ENCODE measurements at places on chromosomes 5 and 9.

DNA sequence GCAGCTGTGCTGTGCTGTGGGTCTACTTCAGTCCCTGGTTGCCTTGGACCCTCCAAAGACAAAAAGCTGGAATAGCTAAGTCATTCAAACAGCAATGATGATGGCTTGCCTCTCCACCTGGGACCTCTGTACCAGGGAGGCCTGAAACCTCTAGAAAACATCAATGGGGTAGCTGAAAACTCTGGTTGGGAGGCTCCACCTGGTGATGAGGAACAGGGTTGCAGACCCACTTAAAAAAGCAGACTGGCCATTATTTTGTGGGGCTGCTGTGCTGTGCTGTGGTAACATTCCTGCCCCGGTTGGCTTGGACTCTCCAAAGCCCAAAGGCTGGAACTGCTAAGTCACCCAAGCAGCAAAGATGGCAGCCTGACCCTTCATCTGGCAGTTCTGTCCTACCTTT, 839.3 kb upstream of the ARRDC3 start:
- no peak for DNase-seq

GRCh38 chr5:148843510-148844318, 17.3 kb downstream of the ADRB2 start:
- no peak for DNase-seq

DNA sequence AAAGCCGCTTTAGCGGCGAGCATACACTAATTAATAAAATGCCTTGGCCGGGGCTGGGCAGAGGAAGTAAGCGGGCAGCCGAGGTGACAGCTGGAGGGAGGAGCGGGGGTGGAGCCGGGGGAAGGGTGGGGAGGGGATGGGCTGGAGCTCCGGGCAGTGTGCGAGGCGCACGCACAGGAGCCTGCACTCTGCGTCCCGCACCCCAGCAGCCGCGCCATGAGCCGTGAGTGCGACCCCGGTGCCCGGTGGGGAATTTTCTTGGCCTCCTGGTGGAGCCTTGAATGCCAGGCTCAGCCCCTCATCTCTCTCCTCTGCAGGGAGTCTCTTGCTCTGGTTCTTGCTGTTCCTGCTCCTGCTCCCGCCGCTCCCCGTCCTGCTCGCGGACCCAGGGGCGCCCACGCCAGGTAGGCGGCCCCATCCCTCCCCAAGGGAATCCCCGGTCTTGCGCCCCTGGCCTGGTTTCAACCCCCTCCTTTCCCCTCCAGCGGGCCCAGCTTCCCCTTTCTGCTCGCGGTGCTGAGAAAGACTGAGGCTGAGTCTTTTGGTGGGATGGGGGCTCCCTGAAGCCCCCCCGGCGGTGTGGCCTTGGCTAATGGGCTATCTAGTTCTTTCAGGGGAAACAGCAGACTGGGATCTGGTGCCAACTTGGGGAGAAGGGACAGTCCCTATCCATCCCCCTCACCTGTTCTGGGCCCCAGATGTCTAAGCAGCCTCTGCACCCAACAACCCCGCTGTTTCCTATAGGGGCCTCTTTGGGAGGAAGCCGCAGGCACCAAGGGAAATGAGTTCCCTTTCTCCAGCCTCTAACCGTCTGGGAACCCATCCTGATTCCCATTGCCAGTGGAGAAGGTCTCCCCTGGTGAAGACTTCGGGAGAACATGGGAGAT, at the start of gene PTGS1:
Gene PTGS1, plus strand, starts transcription at position 156 of the 887 bp plus-strand sequence. Its CDS starts 61 bp downstream, at position 217.
- no peak for DNase-seq

DNA sequence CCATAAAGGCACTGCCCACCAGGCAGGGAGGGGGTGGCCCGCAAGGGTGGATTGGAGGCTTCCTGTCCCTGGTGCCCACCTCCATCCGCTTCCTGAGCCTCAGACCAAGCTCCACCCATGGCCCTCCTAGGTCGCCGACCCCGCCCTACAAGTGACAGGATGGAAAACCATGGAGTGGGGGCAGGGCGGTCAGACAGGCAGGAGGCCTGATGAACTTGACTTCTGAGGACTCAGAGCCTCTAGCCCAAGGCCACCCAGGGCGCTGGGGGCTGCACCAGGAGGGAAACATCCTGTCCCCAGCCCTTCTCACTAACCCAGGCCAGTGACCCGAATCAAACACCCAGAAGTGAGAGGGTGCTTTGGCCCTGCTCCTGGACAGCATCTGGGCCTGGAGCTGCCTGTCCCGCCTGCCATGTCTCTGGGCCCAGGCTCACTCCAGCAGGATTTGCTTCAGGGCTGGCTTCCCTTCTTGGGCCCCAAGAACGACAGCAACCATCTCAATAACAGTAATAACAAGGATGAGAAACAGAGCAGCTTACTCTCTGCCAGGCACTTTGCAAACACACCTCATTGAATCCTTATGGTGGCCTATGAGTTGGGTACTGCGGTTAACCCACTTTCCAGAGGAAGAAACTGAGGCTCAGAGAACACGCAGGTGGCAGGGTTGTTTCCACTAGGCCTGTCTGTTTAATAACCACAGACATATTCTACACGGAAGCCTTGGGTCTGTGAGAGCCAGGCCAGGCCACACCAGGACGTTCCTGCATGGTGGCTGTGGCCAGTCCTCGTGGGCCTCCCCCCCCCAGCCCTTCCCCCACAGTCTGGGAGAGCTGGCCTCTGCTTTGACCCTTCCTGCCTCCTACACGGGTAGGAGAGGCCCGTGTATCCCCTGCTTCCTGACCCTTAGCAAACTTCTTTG, 4.4 kb upstream of the ST6GALNAC6 start:
- DNase-seq, result peak; percentile 47

- no peak for DNase-seq
Measured at GRCh38 chr9:32550150-32550561, 2.0 kb upstream of the SMIM27 start.

DNA sequence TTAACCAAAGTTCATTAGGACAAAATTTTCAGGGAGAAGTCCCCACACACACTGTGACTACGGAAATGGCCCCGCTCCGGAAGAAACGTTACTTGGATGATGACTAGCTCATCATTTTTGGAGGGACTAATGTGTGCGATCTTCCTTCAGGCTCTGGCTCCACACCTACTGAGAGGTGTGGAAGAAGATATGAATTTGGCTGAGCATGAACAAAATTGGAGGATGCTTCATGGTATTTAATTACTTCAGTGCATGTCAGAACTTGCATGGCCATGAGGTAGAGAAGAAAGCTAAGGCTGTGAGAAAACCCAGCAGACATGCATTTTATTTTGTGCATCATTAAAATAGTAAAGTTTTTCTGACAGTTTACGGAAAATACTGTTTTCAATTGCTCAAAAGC, 202.1 kb upstream of the TLE4 start:
- no peak for DNase-seq
